Dermis lymphatic vessel endothelial cell (primary cell): ENCODE measurements at places on chromosomes 2 and 18. TPM values are rescaled to one million over a fixed set of nuclear protein-coding genes. Genes with fewer than 3 reads are reported as not detected.

HAAO gene
- not detected in 2 replicates for total RNA-seq

CPO gene
- total RNA-seq, result not detected in 2 replicates

LIMS1 gene
- total RNA-seq, result 410 and 441 TPM in 2 replicates

CREG2 gene
- total RNA-seq, result under 0.01 TPM in 1 of 2 replicates, not detected in the other

SNED1 gene
- total RNA-seq, result 17.9 and 27.4 TPM in 2 replicates

NRP2 gene
- 215 and 309 TPM in 2 replicates for total RNA-seq

TRIM43 gene
- not detected in 2 replicates for total RNA-seq

ZNF804A gene
- under 0.01 TPM in 1 of 2 replicates, not detected in the other for total RNA-seq
